ENCODE measurements at places on chromosomes 7 and 10. TPM values are rescaled to one million over a fixed set of nuclear protein-coding genes. Genes with fewer than 3 reads are reported as not detected.

GRCh38 chr10:77630507-77630848, 7.1 kb downstream of the KCNMA1 start:
- DNase-seq: no peak

- no peak for DNase-seq
Observed at GRCh38 chr10:59323036-59323459, 39.3 kb downstream of the FAM13C start.

DNA sequence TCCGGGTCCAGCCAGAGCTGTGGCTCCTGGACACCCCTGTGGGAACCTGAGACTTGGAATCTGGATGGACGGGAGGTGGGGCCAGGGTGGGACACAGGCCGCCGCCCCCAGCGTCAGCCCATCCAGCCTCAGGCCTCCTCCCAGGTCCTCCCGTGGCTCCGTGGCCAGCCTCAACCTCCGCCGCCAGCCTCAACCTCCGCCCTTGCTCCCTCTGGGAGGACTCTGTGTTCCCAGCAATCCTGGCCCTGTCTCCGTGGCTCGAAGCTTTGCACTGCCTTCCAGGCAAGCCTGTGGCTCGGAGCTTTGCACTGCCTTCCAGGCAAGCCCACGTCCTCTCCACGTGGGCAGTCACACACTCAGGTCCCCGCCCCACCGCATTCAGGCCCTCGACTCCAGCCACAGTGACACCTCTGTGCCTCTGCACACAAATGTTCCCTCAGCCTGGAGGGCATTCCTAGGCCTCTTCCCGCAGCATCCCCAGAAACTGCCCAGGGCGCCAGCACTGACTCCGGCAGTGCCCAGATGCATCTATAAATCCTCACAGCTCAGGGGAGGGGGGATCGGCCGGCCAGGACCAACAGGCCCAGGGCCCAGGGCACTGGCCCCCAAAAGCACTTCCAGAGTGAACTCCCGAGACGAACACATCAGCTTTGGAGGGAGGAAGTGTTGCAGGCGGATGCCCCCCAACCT, 44.7 kb upstream of the PDGFA start:
- no peak for DNase-seq

- no peak for DNase-seq
Observed at GRCh38 chr7:96697822-96698221, 11.8 kb downstream of the SEM1 start.

- peak; percentile 93 for DNase-seq
Observed at GRCh38 chr7:31948029-31948428, 122.2 kb downstream of the PDE1C start.

The SPACDR gene
- total RNA-seq: not detected

The ACSM6 gene
- total RNA-seq: not detected

- DNase-seq: no peak
Observed at GRCh38 chr7:121006711-121007315, 18.3 kb downstream of the CPED1 start.

DNA sequence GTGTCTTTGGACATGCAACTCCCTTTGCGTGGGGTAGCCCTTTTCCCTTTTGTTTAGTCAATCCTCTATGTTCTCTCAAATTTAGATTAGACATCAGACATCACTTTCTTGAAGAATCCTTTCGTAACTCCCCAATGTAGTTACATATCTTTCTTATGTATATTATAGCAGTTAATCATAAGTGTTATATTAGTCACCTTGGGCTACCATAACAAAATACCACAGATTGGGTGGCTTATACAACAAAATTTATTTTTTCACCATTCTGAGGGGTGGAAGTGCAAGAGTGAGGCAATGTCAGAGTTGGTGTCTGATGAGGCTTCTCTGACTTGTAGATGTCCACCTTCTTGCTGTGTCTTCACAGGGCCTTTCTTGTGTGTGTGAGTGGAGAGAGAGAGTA, 105.7 kb downstream of the PHTF2 start:
- DNase-seq: no peak

DNA sequence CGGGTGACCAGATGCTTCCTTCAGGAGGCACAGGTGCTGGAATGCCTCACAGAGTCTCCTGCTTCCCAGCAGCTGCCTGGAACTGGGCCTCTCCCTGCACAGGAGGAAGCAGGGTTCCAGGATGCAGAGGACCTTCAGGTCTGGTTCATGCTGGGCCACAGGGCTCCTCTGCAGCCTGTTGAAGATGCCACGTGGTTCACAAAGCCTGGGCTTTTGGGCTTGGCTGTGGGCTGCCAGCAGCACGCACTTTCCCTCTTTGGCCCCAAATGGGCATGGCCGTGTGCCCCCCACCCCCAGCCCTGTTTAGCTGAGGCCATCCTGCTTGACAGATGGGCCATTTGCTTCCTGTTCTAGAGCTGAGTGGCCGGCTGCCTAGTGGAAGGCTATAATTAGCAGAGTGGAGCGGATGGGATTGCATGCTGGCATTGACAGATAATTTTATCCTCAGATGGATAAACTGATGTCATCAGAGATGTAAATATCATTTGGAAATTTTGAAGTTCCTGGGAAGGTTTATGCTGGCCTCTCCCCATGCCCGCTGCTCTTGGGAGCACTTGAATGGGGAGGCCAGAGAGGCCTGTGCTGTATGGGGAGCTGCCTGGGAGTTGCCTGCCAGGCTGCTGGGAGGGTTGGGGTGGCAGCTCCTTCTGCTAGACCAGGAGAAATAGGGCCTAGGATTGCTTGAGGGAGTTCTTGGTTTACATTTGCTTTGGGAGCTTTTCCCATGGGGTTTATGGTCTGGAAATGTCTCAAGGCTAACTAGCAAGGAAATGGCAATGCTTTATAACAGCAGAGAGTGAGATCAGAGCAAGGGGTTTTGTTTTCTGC, 28.2 kb downstream of the TSPAN15 start:
- DNase-seq: no peak

The ARHGAP21 gene
- total RNA-seq: 128 TPM

- peak; percentile 64 for DNase-seq
Observed at GRCh38 chr7:28132959-28133870, 47.4 kb downstream of the JAZF1 start.

The ABCC2 gene
- 0.83 TPM for total RNA-seq

- no peak for DNase-seq
Observed at GRCh38 chr10:128180843-128181242, 54.6 kb upstream of the MKI67 start.

The PRKG1 gene
- total RNA-seq: 0.45 TPM

DNA sequence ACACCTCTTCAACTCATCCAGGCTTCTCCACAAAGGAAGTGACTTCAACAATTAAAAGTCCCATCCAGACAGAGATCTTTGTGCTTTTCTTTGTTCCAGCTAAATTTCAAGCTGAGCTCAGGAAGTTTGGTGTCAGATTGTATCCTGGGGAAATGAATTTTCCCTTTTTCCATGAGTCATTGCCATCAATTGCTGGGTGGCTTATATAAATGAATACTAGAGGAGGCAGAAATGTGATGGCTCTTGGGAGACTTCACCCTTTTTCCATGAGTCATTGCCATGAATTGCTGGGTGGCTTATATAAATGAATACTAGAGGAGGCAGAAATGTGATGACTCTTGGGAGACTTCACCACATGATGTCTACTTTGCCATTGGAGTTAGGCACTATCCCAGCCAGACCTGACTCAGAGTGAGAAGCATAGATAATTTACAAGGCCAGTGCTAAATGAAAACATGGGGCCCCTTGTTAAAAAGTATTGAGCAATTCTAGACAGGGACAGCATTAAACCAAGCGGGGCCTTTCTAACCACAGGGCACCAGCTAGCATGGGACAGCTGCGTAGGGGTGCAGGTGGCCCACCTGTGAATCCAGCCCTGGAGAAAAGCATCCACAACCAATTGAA, 339.2 kb upstream of the PODXL start:
- peak; percentile 88 for DNase-seq

The MEIG1 gene
- total RNA-seq: not detected

DNA sequence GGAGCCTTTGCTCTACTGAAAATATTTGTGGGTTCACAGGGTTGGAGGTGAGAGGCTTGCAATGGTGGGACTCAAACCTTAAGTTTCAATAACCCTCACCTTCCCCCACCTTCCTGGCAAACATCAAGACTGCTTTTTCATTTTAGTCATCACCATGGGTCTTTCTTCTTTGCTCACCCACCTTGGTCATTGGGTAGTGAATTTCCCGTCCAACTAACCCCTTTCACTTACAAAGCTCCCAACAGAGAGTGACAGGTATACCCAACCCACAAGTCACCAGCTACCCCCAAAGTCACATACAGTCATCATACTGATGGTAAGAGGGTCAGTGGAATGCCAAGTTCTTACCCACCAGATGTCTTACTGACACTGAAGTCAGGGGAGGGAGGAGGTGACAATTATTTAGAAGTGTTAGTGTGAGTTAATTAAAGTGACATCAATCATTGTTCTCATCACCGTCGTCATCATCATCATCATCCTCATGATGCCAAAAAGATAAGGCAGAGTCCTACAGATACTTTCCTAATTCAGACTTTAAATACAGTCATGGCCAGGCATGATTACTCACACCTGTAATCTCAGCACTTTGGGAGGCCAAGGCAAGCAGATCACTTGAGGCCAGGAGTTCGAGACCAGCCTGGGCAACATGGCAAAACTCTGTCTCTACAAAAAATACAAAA, 49.0 kb downstream of the PIK3AP1 start:
- no peak for DNase-seq

The TNKS2 gene
- 35.8 TPM for total RNA-seq

DNA sequence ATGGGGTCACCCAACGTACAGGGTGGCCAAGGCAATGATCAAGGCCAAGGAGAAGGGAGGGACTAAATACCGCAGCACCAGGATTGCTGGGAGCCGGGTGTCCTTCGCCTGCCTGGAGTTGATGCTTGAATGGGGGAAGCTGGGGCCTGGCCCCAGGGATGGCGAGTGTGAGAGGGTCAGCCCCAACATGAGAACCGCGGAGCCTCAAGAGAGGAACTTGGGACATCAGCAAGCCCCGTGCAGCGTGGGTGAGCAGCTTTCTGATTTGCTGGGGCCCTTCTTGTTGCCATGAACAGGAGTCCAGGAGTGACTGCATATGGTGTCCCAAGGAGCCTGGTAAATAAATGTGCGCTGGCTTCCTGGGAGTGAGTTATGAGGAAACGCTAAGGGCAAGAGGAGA, 72.8 kb upstream of the PITRM1 start:
- DNase-seq: no peak

GRCh38 chr10:57015595-57016318, 654.7 kb upstream of the ZWINT start:
- no peak for DNase-seq

The DDX56 gene
- 51.3 TPM for total RNA-seq

DNA sequence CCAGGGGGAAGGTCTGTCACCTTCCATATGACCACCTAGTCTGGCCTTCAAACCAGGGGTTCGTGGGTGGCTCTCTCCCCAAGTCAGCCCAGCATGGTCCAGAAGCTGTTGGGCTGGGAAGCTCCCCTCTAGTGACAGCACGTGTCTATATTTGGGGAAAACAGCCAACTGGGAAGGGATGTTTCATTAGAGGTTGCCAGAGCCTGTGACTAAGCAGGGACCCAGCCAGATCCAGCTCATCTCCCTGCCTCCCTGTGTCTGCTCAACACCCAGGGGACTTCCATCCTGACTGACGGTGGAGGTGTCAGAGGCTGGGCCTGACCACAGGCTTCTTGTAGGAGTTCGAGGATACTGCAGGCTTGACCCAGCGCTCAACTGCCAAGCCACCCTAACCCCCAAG, 10.5 kb downstream of the STYXL1 start:
- DNase-seq: peak; percentile 52

GRCh38 chr7:148982654-148983199, 45.6 kb downstream of the PDIA4 start:
- peak; percentile 28 for DNase-seq

- DNase-seq: no peak
Observed at GRCh38 chr10:86373828-86374227, 7.2 kb upstream of the GRID1 start.

DNA sequence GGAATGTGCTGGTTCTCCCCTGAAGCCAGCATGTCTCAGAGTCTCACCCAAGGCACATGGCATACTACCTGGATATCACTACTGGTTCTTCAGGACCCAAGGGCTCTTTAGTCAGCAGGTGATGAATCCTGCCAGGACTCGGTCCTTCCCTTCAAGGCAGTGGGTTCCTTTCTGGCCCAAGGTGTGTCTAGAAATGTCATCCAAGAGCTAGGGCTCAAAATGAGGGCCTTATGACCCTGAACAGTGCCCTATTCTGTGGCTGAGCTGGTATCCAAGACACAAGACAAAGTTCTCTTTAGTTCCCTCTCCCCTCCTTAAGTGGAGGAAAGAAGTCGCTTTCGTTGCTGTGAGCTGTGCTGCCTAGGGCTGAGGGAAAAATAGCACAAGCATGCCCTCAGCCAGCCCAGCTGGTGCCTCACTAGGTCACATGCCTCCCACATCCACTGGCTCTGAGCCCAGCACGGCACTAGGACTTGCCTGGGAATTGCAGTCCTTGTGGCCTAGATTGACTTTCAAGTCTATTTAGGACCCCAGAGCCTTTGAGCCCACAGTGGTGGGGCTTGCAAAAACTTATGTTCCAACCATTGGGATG, 106.0 kb downstream of the BMS1 start:
- no peak for DNase-seq

DNA sequence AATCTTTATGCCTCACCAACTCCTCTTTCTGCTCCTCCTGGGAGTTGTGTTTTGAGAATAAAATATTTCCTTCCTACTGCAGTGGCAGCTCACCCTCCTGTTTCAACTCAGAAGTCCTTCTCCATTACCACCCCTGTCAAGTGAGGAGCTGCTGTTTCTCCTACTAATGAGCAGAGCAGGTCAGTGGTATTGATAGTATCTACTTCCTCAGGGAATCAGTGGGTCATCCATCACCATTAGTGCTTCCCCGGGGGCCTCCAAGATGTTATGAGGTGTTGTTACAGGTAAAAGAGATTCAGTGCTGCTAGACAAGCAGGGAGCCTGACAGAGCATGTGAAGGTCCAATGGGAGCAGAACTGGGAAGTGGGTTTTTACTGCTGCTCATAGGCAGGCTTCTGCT, 795.2 kb downstream of the REEP3 start:
- no peak for DNase-seq

GRCh38 chr10:62244785-62245467, 23.7 kb downstream of the RTKN2 start:
- peak; percentile 70 for DNase-seq

DNA sequence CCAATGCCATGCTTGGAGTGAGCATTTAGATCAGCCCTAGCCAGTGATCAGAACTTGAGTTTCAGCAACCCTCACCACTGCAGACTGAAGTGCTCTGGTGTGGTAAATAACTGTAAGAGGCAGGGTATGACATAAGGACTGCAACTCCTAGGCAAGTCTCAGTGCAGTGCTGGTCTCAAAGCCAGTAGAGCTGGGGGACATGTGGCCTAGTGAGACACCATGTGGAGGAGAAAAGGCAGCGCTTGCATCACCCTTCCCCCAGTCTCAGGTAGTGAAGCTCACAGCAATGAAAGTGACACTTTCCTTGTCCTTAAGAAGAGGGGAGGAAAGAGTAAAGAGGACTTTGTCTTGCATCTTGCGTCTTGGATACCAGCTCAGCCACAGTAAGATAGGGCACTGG, 386.8 kb upstream of the POT1 start:
- DNase-seq: peak; percentile 65

- no peak for DNase-seq
Observed at GRCh38 chr10:9796564-9796963, 1221.1 kb upstream of the CELF2 start.

All from mammary epithelial cell (primary cell).